ENCODE measurements at places on chromosomes 5 and 9. TPM values are rescaled to one million over a fixed set of nuclear protein-coding genes. Genes with fewer than 3 reads are reported as not detected.

Gene EEIG1
- polyA plus RNA-seq = 95.4 TPM

DNA sequence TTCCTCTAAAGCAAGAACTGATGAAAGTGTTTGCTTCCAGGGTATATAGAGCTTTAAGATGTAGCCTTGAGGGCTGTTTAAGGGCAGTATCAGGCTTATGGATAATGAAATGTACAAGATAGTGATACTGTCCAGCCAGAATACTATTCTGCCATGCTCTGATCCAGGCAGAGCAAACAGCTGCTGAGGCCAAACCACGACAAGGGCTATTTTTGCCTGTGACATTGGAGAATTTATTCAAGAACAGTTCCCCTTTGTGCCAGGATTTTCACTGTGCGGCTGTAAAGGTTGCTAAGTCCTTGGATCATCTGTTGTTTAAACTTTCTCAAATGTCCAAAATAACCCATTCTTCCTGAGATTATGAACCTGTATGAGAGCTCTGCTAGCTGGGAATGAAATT is 70.4 kb downstream of the OTP start:
- no peaks in the 10 kb centered on the region for H3K27me3 ChIP-seq
- DNase-seq = no peak
- no peak overlapping the region for H3K4me3 ChIP-seq
- H3K36me3 ChIP-seq = no peaks in the 10 kb centered on the region

- no peak overlapping the region for H3K4me3 ChIP-seq
- no peak overlapping the region for H3K27ac ChIP-seq
- no peaks in the 10 kb centered on the region for H3K27me3 ChIP-seq
Observed at GRCh38 chr5:35488055-35488454, 129.6 kb upstream of the SPEF2 start.

DNA sequence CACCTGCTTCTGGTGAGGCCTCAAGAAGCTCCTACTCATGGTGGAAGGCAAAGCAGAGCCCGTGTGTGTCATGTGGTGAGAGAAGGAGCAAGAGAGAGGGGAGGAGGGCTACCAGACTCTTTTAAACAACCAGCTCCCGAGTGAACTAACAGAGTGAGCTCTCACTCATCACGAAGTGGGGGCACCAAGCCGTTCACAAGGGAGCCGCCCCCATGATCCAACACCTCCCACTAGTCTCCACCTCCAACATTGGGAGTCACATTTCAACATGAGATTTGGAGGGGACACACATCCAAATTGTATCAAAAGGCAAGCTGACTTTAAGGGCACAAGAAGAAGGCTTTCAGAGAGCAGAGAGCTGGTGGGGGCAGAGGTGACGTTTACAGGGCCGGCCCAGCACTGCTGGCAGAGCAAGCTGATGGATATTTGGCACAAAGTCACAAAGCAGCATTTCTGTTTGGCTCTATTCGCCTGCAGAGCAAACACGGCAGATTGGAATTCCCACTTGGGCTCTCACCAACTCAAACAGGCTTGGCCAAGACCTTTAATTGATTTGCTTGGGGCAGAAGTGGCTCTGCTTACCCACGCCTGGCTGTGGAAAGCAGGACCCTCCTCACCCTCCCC is 20.0 kb downstream of the PITX1 start:
- no peaks in the 10 kb centered on the region for H3K36me3 ChIP-seq
- H3K27ac ChIP-seq = no peak overlapping the region
- H3K4me1 ChIP-seq = no peaks in the 10 kb centered on the region
- no peaks in the 10 kb centered on the region for H3K27me3 ChIP-seq

DNA sequence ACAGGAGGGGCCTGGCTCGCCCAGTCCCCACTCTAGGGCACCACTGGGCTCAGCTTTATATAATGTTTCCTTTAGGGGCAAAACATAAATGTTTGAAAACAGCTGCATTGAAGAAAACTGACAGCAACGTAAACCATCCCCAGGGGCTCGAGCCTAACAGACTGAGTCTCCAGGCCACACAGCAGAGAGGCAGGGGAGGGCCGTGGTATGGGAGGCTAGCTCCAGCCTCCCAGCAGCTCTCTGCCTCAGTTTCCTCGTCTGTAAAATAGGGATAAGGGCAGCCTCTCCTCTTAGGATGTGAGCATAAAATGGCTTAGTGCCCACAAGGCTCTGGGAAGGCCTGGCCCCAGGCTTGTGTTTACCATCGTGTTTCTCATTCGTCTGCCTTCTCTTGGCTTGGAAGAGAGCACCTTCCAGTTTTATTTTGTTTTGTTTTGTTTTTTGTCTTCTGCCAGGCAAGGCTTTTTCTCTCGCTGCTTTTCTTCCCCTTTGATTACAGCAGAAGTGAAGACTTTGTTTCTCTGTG is 2.7 kb downstream of the ANKRD33B start:
- H3K27ac ChIP-seq = no peak overlapping the region
- DNase-seq = no peak
- no peak overlapping the region for H3K4me3 ChIP-seq
- H3K27me3 ChIP-seq = no peaks in the 10 kb centered on the region
